ENCODE measurements at places on chromosomes 3 and 15.

- DNase-seq: no peak
These were observed 33.8 kb downstream of the RYR3 start for GRCh38 chr15:33344530-33344929.

DNA sequence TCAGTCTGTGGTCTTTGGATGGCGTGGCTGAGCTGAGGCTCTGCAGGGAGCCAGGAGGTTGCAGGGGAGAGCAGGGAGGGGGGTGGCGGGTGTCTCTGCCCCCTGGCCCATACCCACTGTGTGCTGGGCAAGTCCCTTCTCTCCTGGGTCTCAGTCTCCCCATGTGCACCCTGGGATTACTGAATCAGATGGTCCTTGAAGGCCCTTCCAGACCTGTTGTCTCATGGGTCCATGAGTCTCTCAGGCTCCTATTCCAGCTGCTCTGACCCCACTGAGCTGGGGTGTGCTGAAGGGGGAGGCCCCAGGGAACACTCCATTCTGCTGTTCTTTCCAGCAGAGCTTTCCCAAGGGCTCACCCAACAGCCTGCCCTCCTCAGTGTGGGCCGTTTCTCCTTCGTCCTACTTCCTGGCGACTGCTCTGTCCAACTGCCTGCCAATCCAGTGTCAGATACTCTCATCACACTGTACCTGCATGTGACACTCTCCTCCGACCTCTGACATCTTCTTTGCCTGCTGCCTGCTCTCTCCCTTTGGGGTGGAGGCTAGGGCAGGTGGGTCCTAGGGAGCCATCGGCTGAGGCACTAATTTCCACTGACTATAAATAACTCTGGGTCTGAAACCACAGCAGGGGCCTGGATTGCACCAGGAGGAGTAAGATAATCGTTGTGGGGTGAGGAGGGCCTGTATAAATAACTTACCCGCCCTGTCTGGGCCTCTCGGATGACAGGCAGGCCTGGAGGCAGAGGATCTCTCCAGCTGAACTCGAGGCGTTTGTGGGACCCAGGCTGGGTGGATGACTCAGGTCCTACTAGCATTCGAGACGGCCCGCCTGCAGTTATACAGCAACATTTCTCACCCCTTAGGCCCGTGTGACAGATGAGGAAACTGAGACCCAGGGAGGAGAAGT is 67.1 kb downstream of the ATP2B2 start:
- no peak for DNase-seq

GRCh38 chr15:86336051-86336788 is 256.5 kb downstream of the AGBL1 start:
- no peak for DNase-seq

DNA sequence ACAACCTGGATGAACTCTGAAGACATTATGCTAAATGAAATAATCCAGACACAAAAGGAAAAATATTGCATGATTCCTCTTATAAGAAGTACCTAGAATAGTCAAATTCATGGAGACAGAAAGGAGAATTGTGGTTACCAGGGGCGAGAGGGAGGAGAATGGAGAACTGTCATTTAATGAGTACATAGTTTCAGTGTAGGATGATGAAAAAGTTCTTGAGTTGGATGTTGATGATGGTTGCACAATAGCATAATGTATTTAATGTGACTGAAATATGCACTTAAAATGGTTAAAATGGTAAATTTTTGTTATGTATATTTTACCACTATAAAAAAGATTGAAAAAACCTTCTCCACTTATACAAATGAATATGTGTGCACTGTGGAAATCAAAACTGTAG is 469.6 kb downstream of the MAGI1 start:
- no peak for DNase-seq

DNA sequence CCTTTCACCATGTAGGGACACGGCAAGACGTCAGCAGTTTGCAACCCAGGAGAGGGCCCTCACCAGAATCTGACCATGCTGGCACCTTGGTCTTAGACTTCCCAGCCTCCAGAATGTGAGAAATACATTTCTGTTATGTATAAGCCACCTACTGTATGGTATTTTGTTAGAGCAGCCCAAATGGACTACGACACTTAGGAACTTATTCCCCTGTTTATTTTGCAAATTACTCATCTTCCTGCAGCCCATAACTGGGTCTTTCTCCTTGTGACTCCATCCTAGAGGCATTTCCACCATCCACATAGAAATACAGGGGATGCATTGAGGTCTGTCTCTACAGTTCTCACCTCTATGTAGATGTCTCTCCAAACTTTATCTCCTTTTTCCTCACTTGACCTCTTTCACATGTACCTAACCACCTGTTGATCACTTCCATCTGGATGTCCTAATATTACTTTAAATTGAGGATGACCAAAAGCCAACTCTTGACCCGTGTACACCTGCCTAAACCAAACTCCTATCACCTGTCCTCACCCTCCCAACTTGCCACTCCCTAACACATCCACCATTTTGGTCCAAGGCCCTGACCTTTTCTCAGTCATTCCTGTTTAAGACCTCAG is 406.0 kb upstream of the WNT5A start:
- no peak for DNase-seq

DNA sequence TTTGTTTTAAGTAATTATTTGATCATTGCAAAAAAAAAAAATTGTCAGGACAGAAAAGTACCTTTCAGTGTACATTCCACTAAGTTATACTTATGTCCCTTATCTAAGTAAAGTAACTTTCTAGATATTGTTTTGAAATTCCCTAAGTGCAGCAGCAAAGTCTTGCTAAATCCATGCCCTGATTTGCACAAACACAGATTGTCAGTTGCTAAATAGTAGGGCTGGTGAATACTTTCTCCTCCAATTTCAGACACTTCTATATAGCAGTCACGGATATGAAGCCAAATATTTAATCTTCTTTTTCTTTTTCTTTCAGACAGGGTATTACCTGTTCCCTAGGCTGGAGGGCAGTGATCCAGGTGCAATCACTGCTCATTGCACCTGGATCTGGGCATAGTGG is 12.9 kb downstream of the LRRC2 start:
- no peak for DNase-seq

DNA sequence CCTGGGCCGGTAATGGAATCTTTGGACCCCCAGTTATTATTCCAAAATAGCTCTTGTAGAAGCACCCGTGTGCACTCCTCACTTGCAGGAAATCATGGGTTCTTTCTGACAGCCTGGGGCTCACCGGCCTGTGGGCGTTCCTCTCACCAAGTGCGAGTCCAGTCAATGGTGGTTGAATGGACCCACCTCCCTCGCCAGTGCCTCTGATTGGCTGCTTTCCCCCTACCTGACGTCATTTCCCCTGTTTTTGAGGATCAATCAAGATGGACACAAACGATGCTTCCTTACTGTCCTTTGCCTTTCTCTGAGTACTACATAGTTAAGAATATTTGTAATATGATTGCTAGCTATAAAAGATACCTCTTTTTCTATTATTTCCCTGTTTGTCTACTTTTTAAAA is 18.1 kb downstream of the MOBP start:
- no peak for DNase-seq

GRCh38 chr3:47004369-47005211 is 25.1 kb downstream of the NBEAL2 start:
- DNase-seq: no peak

DNA sequence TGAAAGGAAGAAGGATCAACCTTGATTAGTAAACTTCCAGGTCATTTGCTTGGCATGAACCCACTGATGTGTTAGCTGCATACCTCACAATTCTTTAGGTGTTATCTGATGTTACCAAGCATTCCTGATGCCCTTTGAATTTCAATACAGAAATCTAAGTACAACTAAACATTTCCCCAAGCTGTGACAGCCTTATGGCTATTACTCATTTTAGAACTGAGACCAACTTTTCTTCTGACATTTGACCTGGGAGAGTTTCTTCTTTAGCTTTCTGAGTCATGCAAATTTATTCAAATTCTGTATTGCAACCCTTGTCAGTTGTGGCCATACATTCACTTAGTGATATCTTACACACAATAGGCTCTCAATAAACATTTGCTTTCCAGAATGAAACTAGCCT is 124.3 kb downstream of the TIGIT start:
- no peak for DNase-seq

- DNase-seq: no peak
These were observed 333.5 kb upstream of the NR2E3 start for GRCh38 chr15:71476823-71477222.

DNA sequence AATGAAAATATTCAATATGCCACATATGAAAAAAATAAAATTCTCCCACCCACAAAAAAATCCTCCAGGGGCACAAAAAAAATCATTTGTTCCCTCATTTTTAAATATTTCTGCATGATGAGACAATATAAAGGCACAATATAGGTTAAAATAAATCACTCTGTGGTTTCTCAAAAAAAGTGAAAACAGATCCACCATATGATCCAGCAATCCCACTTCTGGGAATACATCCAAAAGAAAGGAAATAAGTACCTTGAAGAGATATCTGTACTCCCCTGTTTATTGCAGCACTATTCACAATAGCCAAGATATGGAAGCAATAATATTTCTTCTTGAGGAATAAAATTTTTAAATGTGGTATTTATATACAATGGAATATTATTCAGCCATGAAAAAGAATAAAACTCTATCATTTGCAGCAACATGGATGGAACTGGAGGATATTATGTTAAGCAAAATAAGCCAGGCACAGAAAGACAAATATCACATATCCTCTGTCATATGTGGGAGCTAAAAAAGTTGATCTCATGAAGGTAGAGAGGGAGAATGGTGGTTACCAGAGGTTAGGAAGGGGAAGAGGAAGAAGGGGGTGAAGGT is 1.5 kb downstream of the ATP8B4 start:
- DNase-seq: no peak

DNA sequence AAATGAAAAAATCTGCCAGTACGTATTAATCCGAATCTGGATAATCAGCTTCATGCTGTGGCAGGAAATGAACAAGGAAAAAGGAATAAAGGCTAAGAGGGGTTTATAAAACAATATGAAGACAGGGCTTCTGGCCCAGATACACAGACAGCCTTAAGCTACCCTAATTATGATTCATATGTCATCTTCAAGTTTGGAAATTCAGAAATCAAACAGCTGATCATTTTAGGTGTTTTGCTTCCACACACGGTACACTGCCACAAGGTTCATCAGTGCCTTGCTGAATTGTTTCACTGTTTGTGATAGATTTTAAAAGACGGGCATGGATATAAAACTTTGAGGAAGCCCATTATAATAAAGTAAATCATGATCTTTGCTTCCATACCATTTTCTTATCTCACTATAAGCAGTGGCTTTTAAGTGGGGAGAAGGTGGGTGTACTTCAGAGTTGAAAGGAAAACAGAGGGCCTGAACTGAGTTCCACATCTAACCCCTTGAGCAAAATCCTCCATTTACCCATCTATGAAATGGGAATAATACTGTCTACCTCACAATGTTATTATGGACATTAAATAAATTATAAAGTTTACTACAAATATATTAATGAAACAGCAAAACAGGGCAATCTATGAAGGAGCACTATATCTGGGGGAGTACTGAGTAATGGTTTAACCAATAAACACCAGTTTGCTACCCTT is 15.7 kb downstream of the GTPBP8 start:
- DNase-seq: no peak

DNA sequence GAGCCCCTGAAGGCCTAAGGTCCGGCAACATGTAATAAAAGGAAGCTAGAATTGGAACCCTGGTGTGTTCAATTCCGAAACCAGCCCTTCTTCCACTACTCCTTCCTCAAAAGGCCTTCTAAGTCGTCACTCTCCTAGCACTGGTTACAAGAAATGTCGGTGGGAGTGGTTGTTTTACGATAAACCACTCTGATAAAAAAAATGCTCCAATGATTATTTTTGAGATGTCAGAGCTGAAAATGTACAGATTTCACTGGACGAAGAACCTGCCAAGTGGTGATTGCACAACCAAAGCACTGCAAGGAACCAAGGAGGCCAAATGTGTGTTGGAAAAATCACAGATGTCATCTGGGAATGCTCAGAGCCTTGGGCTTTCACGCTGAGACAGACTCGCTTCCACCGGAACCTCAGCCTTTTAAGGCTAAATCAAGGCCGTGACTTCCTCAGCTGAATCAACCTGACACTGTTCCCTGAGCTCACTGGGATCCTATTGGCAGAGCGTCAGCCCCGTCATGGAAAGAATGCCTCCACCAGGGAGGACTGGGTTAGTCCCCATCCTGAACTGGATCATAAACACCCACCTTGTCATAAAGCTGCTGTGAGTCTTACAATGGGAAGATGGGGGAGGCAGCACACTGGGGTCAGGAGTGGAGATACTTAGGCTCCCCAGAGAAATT is 108.1 kb upstream of the THBS1 start:
- DNase-seq: no peak

DNA sequence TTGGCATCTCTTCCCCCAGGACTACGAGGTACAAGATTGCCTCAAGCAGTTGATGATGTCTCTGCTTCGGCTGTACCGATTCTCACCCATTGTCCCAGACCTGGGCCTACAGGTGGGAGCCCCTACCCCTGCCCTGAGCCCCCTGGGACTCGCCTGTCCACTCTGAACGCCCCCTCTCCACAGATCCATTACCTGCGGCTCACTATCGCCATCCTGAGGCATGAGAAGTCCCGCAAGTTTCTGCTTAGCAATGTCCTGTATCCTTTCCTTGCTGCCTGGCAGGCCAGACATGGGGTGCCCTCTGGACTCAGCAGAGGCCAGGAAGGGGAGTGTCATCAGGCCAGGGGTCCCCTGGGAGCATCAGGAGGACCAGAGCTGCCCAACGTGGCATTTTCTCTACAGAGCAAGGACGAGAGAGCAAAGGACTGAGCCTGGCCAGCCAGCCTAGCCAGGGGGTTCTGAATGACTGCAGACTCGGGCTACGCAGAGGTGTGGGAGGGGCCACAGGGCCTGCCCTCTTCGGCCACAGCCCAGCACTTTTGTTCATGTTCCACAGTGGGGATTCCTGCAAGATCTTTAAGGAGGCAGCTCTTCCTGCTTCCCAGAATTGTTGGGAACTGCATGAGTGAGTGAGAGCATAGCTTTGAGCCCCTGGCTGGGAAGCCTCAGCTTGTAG is 11.2 kb downstream of the RNF123 start:
- DNase-seq: no peak

DNA sequence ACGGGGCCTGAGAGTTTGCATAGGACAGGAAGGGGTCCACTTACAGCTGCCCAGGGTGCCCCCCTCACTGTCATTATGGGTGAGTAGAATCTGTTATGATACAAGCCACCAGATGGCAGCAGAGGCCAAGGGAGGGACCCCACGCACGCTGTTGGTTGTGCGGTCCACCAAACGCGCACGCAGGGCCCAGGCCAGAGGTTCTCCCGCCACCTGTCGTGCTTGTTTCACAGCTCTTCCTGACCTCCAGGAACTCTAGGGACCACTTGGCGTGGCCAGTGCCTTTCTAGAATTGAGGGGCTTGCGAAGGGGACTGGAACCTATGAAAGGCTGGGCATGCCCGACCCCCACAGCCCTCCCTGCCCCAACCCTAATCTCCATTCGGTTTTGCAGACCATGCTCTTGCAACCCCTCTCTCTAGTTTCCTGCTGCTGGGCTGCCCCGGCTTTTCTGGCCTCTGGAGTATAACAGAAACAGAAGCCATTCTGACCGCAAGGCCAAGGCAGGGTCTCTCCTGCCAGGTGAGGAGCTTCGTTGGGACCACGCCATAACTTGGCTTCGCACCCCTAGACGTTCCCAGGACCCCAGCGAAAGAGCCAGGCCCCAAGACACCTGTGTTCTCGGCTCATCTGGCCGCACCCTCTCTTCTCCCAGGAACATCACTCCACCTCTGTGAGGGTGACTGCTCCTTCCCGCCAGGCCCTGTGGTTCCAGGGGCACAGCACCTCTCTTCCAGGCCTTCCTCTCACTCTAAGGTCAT is 46.0 kb downstream of the ALDH1L1 start:
- peak; percentile 37 for DNase-seq

- DNase-seq: no peak
These were observed 17.7 kb downstream of the TM4SF18 start for GRCh38 chr3:149315694-149316093.

GRCh38 chr3:141476033-141476432 is 10.8 kb upstream of the RASA2 start:
- DNase-seq: peak; percentile 30

GRCh38 chr3:136818191-136818768 is 646 bp upstream of the SLC35G2 start:
- DNase-seq: peak; percentile 43
